ENCODE measurements at places on chromosomes 6 and 20. TPM values are rescaled to one million over a fixed set of nuclear protein-coding genes. Genes with fewer than 3 reads are reported as not detected.

The PHF3 gene
- total RNA-seq = 69.2 TPM

The NMBR gene
- total RNA-seq = 0.45 TPM

The FOXF2 gene
- 0.52 TPM for total RNA-seq

GRCh38 chr6:103570431-103570830, 1289.3 kb downstream of the HACE1 start:
- DNase-seq = no peak

The PSORS1C2 gene
- total RNA-seq = not detected

The TCF15 gene
- total RNA-seq = 1.0 TPM

GRCh38 chr6:35972471-35973367, 51.7 kb downstream of the SLC26A8 start:
- DNase-seq = no peak

DNA sequence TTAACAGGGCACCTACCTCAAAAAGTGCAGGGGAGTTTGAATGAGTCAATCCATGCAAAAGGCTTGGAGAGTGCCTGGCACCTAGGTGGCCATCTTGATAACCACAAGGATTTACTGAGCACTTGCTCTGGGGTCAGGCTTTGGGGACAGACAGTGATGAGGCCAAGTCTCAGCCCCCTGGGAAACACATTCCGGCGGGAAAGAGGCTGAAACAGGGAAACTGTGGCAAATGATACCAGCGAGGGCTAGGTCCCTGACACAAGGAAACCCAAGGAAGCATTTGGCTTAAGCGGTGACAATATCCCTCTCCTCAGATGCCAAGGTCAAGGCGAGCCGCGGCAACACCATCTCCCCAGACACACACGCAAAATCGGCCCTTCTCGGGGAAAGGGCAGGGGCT, 527 bp upstream of the DOK5 start:
- no peak for DNase-seq

The PRSS16 gene
- total RNA-seq = not detected

The LINC00237 gene
- not detected for total RNA-seq

The TMEM244 gene
- not detected for total RNA-seq

- DNase-seq = no peak
Observed at GRCh38 chr6:63573899-63574553, 1.7 kb downstream of the LOC128125822 start.

DNA sequence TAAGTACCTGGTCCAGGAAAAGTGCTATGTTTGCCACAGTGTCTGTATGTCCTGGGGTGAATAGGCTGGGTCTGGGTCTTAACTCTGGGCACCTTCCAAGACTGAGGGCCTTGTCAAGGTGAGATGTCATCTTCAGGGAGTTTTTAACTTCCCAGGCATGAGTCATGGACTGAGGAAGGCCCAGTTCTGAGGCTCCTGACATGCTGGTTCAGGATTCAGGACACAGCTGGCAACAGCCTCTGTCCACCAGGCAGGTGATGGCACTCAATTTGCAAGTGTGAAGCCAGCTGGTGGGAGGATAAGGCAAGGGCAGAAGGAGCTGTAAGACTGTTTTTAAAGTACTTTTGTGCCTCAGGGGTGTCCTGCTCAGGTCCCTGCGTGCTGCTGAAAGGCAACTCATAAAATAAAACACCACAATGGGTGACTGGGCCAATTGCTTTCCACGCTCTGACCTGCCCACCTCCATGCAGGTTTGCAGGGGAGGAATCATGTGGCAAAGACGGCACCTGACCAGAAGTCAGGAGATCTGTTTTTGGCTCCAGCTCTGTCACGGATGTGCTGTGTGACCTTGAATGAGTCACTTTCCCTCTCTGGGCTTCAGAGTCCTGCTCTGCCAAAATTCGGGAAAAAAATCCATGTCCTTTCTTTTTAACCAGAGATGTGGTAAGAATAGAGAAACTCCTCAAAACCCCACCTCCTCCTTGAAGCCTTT, 4.9 kb upstream of the PACSIN1 start:
- DNase-seq = no peak

The IL20RA gene
- not detected for total RNA-seq

DNA sequence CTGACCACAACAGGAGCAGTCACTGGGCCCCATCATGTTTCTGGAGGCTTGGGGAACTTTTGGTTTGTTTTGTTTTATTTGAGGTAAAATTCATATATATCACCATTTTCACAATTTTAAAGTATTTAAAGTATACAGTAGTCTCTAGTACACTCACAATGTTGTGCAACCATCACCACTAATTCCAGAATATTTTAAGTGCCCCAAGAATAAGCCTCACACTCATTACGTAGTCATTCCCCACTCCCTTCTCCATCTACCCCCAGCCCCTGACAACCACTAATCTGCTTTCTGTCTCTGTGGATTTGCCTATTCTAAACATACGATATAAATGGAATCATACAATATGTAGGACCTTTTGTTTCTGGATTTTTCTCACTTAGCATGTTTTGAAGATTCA, 29.0 kb downstream of the RTN4IP1 start:
- no peak for DNase-seq

The AVP gene
- not detected for total RNA-seq

DNA sequence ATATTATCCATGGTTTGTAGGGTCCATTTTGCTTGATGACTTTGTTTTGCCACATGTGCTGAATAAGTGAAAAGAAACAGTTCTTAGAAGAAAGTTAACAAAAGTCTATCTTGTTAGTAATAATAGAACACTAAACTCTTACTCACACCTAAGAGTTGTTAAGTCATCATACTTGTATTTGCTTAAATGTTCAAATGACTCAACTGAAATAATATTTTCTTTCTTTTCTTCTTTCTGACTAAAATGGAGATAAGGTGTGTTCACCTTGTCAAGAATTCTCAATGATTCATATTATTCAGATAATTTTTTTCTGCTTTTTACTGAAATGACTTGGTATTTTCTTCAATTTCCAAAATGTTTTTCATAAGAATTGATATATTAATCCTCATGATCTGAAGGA, 327.2 kb downstream of the HTR1B start:
- DNase-seq = no peak

The BMP5 gene
- 1.5 TPM for total RNA-seq

DNA sequence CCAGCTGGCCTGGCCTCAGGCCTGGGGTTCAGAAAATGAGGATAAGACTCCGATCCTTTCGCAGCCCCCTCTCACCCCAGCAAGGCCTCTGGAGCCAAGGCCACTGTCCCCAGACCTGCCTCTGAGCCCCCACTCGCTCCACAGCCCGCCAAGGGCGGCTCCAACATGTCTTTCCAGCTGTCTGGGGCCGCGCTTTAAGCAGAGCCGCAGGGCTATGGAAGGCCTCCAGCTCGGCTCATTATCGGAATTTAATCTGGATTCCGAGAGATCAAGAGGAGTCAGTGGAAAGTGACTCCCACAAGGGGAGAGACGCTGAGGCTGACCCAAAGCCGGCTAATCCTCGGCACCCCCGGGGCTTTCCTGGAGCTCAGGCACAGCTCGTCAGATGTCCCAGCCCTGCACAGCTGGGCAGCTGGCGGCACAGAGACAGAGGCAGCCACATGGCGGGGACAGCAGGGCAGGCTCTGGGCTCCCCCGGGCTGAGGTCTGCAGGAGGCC, 41.8 kb downstream of the BMP7 start:
- no peak for DNase-seq

GRCh38 chr6:89067796-89068195, 12.8 kb upstream of the PNRC1 start:
- DNase-seq = no peak

The MUCL3 gene
- total RNA-seq = not detected

- DNase-seq = no peak
Observed at GRCh38 chr6:109295109-109295773, 87.0 kb downstream of the CD164 start.

The TMEM200A gene
- 8.9 TPM for total RNA-seq

DNA sequence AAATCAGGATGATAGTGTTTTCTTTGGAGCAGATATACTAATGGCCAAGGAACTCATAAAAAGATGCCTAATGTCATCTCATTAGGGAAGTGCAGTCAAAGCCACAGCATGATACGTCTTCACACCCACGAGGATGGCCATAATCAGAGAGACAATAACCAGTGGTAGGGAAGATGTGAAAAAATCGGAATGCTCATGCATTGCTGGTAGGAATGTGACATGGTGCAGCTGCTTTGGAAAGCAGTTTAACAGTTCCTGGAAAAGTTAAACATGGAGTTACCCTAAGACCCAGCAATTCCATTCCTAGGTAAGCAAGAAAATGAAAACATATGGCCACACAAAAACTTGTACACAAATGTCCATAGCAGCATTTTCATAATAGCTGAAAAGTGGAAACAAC, 29.9 kb downstream of the BCAS1 start:
- no peak for DNase-seq

The NOTCH4 gene
- 64.4 TPM for total RNA-seq

The GHRH gene
- not detected for total RNA-seq

The PPDPF gene
- 176 TPM for total RNA-seq

GRCh38 chr6:109820706-109821350, 129.7 kb downstream of the FIG4 start:
- no peak for DNase-seq

The PREX1 gene
- 40.9 TPM for total RNA-seq

DNA sequence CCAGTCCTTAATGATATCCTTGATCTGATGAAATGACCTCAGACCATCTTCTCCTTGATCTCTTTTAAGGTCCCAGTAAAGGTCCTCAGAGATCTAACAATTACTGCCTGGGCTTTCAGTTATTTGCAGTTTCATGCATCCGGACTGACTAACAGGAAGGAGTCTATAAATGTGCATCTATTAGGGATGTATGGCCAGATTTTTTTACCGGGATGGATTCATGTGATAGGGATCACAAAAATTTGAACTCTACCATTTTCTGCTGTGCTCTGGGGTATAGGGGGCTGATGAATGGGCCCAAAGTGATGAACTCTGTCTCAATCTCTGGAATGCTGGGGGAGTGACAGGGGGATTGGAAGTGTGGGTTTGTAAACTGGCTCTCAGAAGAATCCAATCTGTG, 36.2 kb upstream of the SCUBE3 start:
- DNase-seq = no peak

The GJA10 gene
- total RNA-seq = not detected

DNA sequence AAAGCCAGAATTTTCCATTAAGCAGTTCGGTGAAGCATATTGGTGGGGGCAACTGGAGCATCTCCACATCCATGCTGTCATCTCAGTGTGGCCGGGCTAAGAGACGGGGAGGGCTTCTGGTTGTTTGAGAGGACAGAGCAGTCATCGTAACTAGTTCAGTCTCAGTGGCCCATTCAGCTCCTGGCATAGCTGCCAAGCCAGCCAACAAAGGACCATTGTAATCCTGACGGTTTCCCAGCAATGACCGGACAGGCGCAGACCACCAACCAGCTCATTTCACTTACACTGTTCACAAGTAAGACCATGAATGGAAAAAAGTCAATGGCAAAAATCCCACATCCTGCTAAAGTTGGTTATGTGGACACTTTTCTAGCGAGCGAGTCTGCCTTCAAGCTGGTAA, 14.9 kb upstream of the HDDC2 start:
- DNase-seq = no peak

The ZNF391 gene
- 2.6 TPM for total RNA-seq

- DNase-seq = no peak
Observed at GRCh38 chr6:142015011-142015410, 117.7 kb upstream of the GJE1 start.

The FOXQ1 gene
- total RNA-seq = not detected

The C6orf52 gene
- 0.66 TPM for total RNA-seq
